HuH-7 (cell line): ENCODE measurements at places on chromosomes 1 and 21.

GRCh38 chr1:36251794-36252481 lies 27.7 kb downstream of the THRAP3 start:
- DNase-seq: no peak

DNA sequence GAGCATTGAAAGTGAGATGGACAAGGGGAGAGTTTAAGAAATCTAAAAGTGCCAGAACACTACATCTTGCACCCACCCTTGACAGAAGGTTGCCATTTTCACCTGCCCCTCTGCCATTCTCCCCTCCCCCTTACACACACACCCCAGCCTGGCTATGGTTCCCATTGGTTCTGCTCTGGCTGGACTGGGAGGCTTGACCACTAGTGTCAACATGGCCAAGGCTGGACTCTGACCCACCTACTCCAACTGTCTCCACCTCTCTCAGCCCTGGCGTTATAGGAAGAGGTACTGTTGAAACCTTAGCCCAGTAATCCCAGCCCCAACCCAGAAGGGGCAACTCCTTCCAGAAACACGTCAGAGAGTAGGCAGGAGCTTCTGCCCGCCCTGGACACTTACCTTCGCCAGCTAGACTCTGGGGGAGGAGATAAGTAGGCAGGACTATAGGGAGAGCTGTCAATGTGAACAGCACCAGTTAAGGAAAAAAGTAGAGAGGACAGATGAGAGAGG lies 4.5 kb downstream of the CRTC2 start:
- peak; percentile 94 for DNase-seq

DNA sequence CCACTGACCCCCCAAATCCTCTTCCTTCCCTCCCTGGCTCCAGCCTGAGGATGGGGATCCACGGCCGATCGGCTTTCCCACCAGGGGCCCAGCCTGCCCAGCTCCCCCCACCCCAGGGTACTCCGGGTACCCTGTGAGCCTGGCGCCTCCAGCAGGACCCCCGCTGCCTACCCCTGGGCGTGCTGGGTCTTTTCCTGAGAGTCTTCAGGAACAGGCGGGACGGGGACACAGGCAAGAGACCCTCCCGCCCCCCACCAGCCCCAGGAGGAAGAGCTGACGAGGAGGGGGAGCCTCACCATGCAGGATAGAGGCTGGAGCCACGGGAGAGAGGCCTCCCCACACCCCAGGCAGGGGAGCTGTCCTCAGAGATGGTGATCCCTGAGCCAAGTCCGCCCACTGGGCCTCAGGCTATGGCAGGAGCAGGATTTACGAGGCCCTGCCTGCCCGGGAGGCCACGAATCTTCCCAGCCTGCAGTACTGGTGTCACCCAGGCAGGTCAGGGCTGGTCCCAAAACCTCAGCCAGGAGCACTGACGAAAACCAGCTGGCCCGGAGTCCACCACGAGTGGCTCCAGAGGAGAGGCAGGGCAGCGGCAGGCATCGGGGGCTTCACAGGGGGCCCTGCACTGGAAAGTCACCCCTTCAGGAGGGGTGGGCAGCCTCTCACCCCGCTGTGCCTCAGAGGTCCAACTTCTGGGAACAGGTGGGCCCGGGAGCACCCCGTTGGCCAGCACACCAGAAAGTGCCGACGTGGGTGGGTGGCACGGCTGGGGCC lies 58.0 kb downstream of the MEGF6 start:
- no peak for DNase-seq

- DNase-seq: no peak
These were observed 1.7 kb downstream of the FGR start for GRCh38 chr1:27633298-27633610.

DNA sequence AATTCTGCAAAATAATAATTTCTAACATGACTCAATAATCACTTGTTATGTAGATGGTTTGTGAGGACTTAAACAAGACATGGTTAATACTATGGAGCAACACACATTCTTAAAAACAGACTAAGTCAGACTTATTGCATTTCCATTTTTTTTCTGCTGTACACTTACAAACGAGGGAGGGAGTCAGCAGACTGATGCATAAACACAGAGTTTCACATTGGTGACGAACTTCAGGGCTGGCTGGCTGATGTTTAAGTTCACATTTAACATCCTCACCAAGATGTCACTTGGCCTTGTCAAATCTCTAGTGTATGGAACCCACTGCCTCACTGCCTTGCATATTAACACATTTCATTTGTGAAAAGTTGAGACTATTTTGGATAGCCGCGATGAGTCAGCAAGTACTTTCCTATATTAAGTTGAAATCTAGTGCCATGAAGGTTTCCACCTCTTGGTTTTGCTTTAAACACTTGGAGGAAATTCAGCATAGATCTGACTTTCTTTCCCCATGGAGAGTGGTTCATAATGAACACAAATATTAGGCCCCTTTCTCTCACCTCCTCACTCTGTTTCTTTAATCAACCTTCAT lies 337.5 kb upstream of the RUNX1 start:
- DNase-seq: no peak

DNA sequence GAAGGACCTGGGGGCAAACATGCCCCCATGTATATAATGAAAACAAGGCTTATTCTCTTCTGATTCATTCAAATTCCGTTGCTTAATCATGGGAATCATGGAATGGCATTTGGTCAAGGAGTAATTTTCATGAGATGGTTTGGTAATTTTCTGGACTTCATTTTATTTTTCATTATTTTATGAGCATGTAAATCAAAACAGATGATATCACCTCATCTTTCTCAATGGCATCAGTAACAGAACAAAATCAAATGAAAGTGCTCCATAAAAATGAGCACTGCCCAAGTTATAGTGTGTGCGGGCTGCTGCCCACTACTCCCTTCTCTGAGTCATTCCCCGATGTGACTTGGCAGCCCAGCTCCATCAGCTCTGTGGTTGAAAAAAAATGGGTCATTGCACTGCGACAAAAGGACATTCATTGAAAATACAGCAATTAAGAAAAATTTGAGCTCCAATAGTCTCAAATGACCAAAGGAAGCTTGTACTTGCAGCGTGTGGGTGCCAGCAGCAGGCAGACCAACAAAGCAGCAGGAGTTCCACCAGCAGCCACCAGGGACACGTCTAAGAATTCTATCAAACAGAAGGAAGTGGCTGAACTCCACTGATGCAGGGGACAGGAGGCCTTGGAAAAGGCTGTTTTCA lies 84.3 kb upstream of the VAV3 start:
- DNase-seq: peak; percentile 31

DNA sequence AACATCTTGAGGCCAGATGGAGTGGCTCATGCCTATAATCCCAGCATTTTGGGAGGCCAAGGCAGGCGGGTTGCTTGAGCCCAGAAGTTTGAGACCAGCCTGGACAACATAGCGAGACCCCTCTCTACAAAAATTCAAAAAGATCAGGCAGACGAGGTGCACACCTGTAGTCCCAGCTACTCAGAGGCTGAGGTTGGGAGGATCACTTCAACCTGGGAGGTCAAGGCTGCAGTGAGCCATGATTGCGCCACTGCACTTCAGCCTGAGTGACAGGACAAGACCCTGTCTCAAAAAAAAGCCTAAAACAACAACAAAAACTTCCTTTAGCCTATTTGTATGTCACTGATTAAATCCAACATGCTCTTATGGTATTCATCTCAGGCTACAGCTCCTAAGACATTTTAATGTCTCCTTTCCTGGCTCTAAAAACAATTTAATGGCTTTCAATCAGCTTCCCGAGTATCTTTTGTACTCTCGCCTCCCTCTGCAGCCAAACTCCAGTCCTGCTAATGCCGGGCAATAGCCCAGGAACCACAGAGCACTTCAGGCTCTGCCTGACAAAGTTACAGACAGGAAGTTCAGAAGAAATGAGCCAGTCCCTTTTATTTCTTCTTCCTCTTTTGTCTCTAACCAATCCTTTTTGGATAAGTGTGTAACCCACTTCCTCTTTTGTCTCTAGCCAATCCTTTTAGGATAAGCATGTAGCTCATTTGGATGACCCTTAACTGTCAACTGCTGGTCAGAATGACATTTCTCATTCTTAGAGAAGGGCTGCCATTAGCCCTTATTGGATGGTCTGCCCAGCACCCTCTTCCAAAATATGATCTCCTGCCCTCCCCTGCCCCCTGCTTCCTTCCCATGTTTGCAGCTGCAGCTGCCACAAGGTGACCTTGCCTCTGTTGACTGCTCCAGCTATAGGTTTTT lies 6.6 kb upstream of the DOP1B start:
- DNase-seq: no peak

DNA sequence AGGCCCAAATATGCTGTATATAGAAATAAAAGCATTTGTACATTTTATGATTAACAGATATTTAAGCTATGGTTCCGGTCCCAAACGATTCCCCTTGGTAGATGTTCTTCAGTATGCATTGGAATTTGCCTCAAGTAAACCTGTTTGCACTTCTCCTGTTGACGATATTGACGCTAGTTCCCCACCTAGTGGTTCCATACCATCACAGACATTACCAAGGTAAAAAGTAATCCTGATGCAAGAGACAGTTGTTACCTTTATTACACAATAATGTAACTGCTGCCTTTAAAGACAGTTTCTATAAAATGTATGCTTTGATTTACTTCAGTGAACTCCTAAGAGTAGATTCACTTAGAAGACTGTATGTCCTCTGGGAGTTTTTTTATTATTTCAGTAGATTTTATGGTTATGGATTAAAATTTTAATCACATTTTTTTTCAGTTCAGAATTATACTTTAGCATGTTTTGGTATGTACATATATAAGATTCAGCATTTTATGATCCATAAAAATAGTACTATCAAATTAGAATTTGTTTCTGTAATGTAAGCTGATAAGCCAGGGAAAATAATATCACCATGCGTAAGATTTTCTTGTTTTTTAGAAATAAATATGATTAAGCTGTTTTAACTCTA lies 96.5 kb downstream of the USP25 start:
- peak; percentile 27 for DNase-seq

GRCh38 chr1:175521249-175522040 lies 221.9 kb downstream of the TNR start:
- no peak for DNase-seq

DNA sequence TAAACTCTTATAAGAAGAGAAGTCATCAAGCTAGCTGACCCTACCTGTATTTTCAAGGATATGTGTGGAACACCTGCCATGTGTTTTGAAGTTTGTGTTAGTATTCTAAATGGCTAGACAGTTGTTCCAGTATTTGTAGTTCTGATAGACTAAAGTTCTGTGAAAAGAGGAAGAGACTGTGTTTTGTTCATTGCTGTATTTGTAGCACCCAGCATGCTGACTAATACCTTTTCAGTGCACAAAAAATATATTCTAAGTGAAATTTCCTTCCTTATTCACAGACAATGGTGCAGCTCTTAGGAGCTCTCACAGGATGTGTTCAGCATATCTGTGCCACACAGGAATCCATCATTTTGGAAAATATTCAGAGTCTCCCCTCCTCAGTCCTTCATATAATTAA lies 8.2 kb upstream of the METTL18 start:
- DNase-seq: no peak

- DNase-seq: no peak
These were observed 116.0 kb downstream of the ETS2 start for GRCh38 chr21:38921511-38922251.

- no peak for DNase-seq
These were observed 5.8 kb downstream of the SLC44A3 start for GRCh38 chr1:94825936-94826335.

- peak; percentile 36 for DNase-seq
These were observed 137.8 kb downstream of the BARHL2 start for GRCh38 chr1:90579212-90579802.
